Caco-2 (cell line): ENCODE measurements at places on chromosomes 12 and 14.

DNA sequence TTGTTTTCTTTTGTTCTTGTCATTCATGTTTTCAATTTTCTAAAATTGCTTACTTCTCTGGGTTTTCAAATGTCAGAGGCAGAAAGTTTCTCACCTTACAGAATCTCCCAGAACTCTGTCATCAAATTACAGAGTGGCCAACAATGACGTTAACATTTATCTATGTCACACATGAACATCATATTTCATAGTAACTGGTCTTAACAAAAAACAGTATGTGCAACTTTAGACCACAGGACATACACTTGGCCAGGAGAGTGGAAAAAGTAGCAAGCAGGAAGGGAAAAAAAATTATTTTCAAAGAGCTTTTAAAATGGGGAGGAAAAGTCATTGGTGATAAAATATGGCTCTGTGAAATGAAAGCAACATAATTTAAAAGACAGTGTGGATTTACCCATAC lies 426.5 kb downstream of the MED13L start:
- no peak for DNase-seq

- DNase-seq = no peak
Observed at GRCh38 chr12:115412831-115413230, 728.9 kb upstream of the TBX3 start.

DNA sequence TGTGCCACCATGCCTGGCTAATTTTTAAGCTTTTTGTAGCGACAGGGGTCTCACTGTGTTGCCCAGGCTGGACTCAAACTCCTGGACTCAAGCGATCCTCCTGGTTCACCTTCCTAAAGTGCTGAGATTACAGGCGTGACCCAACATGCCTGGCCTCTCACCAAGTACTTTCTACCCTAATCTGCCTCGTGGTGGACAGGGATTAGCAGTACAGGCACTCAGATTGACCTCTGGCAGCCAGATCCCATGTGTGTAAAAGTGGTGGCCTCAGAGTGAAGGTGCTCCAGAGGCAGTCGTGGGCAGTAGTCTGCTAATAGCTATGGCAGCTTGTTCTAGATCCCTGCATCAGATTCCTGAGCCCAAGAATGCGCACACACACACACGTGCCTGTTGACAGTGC lies 30.9 kb downstream of the MTHFD1 start:
- DNase-seq = no peak

DNA sequence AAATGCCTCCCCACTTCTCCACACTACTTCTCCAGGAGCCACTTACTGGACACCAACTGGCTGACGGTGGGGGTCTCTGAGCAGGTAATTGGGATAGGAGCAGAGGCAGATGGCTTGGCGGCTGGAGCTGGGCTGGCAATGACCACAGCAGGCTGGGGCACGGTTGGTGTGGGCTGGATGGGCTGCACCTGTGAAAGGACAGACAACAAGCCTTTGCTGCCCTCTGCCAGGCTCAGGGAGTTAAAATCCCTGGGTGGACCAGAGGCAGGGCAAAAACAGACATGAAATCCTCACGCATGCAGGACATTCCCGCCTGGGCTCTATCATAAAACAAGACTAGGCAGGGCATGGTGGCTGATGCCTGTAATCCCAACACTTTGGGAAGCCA lies 19.3 kb upstream of the TFCP2 start:
- no peak for DNase-seq

DNA sequence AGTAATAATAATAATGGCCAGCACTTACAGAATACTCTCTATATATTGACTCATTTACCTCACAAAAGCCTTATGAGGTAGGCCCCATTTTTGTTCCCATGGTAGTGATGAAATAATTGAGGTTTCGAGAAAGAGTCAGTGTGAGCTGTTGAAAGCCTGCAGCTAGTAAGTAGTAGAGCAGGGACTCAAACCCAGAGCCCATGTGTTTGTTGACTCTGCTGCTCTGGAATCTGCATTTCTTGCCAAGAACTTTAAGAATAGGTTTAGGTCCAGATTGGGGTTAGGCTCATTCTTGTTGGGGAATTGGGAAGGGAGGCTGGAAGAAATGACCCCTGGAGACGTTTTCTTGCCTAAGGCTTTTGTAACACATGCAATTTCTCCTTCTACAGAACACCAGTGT lies 27.9 kb downstream of the DYRK4 start:
- no peak for DNase-seq

- DNase-seq = no peak
Observed at GRCh38 chr12:182381-182892, 31.5 kb downstream of the SLC6A12 start.

- DNase-seq = peak; percentile 76
Observed at GRCh38 chr14:68941820-68942219, 37.3 kb downstream of the ACTN1 start.

DNA sequence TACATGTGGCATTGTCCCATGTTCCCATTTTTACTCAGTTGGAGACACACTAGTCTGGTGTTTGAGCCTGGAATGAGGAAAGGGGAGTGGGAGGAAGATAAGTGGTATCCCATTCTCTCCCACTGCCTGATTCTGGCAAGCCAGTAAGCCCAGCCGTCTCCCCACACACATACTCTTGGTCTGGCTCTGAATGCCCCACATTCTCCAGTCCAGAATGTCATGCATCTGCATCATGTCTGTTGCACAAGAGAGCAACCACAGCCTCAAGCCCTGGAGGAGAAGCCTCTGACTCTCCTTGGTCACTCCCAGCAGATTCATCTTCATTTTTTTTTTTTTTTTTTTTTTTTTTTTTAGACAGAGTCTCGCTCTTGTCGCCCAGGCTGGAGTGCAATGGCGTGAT lies 48.0 kb downstream of the DRAM1 start:
- peak; percentile 56 for DNase-seq

DNA sequence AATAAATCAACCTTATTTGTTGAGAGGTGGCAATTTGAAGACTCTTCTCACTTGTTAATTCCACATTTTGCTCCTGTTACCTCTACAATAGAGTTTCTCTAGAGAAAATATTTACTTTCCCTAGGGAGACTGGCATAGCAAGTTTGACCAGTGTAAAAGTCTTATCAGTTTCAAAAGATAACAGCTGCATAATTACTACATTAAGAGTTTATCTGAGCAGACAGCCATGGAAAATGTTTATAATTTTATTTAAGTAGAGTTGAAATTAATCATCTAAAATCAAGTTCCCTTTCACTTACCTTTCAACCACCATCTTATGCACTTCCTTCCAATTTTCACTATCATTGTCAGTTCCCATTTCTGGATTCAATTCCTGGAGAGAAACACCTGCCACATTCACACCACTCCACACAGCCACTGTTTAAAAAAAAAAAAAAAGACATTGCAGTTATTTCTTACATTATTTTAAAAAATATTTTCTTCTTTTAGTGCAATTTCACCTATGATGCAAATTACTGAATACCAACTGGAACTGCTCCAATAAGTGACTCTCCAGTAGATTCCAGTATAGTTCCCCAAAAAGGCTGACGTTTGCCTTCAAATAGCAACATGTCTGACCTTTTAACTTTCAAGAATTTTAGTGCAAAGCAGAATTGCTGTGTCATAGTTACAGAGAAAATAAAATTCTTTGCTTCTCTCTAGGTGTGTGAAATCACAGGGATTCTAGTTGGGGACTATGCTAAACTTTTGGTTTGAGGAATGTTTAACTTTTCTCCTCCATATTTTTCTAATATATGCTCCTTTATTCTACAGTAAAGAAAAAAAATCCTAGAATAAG lies 19.4 kb downstream of the LDHB start:
- DNase-seq = no peak
